ENCODE measurements at places on chromosomes 2 and 18.

DNA sequence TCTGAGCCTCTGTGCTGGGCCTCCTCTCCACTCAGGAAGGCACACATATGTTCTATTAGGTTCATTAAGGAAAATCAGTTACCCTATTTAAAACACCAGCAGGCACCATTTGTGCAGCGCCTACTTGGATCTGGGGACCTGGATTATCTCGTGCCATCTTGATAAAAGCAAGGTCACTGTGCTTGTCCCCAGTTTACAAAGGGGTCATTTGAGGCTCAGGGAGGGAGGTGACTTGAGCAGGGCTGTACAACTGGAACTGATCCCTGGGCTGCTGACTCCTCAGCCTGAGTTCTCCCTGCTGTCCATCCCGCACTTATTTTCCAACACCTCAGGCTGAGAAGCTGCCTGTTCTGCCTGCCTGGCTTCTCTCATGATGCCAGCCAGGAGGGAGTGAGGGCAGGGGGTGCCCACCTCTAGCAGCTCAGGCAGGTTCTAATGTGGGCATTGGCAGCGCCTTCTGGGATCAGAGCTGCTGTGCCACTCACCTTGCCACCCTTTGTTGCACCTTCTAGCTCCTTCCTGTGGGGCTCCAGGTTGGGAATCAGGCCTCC lies 120.3 kb downstream of the GLI2 start:
- no peak for DNase-seq

GRCh38 chr2:137251045-137251444 lies 485.7 kb downstream of the THSD7B start:
- no peak for DNase-seq

GRCh38 chr2:190209559-190209958 lies 110.1 kb downstream of the HIBCH start:
- DNase-seq: no peak

DNA sequence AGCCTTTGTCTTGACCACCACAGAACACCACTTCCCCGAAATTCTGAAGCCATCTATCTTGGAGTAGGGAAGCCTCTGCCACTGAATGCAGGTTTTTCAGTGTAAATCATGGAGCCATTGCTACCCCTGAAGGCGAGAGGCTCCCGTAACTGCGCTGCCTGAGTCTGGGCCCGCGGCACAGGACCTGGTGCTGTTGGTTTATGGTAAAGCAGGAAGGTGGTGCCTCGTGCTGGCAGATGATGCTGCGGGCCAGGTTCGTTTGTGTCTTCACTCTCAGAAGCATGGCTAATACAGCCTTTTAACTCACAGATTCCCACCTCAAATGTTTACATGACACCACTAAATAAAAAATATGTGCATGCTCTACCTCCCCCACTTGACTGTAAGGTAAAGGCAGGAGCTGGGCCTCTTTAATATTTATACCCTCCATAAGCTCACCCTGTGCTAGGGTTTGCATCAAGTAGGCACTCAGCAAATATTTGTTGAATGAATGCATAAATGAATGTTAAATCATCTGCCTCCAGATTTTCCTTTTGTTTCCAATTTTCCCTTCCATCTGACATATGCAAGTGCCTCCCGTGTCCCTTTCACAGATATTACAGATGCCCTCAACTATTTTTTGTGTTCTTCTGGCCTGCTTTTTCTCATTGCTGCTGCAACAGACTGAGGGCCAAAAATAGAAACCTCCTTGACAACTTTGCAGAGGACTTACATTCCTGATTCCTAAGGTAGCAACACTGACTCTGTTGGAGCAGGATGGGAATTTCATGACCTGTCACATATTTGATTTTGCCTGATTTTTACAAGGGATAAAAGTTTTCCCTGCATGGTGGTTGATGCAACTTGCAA lies 83.5 kb upstream of the CPO start:
- no peak for DNase-seq

DNA sequence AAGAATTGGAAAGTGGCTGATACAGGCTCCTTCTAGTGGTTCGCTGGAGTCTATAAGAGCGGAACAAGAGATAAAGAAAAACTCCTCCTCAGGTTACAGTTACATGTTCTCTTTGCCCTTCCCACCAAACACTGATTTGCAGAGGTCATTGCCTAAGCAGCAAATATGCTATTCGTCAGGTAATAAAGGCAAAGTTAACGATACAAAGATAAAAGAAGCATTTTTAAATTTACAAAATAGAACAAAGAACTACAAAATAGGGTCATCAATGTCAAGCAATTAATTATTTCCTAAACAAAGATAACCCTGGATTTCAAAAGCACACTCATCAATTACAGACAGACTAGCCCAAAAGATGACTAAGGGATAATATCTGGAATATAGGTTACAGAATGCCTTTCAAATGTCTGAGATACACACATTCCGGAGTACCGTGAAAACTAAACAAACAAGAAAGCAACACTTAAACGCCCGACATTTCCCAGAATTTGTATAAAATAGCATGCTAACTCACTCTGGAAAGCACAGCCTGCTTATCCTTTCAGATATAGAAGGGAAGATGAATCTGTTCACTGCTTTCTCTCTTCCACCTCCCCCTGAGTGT lies 186.4 kb downstream of the MREG start:
- DNase-seq: no peak

DNA sequence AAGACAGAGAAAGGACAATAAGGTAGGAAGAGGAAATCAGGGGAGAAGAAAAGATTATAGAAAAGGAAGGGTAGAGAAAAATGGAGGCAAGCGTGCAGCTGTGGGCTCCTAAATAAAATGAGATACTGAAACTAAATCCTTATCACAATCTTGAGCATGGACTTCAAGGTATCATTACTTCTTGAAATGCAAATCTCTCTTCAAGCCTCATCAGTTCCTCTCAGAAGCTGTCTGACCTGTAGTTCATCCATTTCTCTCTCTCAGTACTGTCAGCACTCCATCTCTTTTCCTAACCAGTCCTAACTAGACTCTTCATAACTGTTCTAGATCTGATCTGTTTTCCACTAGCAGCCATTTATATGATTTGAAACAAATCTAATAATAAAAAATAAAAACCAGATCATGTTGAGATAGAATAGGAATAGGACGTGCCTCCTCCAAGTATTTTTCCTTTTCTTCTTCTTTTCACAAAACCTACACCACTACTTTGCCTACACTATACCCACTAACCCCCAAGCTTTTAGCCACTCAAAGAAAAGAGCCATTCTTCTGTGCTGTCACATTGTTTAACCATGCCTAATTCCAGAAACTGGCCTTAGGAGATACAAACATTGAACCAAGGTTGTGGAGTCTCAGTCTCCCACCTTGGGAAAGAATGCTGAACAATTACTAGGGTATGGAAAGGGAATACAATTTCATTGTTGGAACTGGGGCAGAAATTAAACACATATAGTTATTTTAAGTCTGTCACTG lies 21.1 kb downstream of the BABAM2 start:
- DNase-seq: no peak

DNA sequence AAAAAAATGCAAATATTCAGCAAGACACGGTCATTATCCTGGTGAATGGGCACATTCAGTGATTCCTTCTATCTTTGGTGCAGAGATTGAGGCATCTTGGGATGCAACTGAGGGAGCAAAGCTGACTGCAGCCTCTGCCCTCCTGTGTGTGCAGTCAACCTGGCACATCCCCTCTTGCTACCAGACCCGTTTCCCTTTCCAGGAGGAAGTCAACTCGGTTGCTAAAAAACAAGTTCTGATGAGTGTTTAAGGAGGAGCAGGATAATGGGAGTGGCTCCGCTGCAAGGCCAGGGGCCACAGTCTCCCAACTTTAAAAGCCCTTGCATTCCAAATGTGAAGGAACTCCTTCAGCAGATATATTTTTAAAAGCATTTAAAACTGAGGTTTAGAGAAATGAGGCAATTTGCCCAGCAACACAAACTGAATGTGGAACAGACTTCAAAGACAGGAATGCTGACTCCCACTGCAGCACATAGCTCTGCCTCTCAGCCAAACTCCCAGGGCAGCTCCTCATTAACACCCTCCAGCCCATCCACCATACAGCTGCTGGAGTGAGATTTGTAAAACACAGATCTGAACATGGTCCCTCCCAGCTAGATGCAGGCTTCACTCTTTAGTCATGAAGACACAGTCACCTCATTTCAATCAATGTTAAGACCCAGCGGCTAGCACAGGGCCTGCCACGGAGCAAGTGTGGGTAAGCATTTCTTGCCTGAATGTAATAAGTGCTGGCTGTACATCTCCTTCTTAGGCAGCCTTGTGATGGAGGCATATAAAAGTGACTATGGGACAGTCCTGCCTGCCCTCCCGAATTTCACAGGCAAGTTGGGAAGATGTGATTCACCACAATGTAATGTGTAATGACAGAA lies 54.3 kb downstream of the VSNL1 start:
- no peak for DNase-seq

DNA sequence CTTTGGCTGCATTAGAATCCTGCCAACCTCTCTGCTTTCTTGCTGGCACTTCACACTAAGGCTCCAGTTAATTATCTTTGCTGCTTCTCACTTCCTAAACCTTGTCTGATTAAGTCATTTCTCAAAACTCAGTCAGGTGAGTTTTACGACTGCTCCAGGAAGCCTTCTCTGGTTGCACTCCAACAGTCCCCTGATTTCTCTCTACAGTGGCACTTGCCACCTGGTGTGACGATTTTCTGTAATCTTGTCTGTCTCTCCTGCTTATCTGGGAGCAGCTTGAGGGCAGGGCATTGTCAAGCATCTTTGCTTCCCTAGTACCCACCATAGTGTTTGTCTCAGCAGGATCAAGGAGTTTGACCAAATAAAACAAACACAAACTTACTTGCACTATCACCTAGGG lies 10.4 kb upstream of the GATA6 start:
- DNase-seq: no peak

- no peak for DNase-seq
These were observed 68.7 kb downstream of the MTHFD2 start for GRCh38 chr2:74267068-74267467.

DNA sequence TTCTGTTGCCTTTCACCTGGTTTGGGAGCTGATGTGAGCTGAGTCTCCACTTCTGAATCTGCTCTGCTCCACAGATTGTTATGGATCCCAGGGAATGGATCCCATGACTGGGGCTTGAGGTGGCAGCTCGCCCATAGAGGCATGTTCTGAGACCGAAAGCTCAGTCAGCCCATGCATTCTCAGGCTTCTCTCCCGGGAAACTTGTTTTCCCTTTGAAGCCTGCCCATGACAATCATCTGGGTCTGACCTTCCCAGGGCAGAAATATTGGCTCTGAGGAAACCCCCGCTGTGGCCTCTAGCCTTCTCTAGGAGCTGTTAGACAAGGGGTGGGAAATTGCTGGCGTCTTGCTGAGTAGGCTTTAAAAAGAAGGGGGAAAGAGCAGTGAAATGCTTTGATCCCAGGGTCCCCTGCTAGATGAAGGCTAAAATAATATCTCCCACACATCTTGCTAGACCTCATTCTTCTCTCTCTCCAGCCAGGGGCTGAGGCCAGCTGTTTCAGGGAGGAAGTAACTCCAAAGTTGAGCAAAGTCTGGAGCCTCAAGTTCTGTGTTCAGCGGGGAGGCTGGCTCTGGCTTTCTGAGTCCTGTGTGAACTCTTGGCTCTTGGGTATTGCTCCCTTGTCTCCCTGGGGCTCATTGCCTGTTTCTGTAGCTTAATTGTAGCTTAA lies 2.0 kb downstream of the VAMP8 start:
- no peak for DNase-seq

DNA sequence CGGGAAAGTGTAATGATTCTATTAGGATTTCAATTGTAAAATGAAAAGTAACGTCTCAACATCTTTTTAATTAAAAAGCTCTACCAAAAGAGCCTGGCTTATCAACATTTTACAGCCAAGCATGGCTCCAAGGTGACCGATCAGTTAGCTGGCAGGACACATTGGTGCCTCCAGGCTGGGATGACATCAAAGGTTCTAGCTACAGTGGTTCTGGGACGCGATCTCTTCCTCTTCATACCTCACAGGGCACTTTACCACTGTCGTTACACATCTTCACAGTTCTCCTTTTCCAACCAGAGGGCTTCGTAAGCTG lies 693 bp downstream of the ORC2 start:
- DNase-seq: no peak

- DNase-seq: no peak
These were observed 15.0 kb downstream of the APLF start for GRCh38 chr2:68482296-68482820.

GRCh38 chr2:111910609-111911277 lies 12.3 kb downstream of the MERTK start:
- DNase-seq: no peak

DNA sequence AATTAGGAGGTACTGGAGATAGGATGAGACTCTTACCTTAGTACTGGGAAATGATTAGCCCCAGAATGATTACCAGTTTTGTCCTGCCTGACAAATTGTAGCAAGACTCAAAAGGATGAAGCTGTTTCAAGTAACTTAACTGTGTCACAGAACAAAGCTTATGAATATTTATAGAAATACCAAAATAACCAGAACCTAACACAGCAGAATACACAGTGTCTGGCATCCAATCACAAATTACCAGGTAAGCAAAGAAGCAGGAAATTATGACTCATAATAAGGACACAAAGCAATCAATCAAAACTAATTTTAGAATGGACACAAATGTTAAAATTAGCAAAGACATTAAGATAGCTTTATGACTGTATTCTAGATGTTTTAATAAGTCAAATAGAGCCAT lies 91.9 kb downstream of the CTNNA2 start:
- DNase-seq: no peak

DNA sequence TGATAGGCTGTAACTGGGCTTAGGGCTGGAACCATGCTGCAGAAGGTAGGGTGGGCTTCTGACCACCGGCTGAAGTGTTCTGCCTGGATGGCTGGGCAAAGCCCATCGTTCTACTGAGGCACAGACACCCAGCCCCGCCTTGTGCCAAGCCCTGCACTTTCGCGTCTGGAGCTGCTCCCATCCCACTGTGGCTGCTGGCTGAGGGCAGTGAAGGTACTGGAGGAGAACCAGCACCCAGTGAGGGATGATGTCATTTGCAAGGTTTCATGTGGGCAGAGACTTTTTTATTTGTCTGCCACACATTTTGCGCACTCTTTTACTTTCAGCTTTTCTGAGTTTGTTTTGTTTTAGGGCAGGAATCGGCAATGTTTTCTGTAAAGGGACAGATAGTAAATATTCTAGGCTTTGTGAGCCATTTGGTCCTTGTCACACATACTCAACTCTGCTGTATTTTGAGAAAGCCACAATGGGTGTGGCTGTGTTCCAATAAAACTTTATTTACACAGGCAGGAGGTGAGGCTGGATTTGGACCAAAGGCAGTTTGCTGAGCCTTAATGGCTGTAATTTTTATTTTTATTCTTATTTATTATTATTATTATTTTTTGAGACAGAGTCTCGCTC lies 85.6 kb downstream of the ASB1 start:
- DNase-seq: no peak

DNA sequence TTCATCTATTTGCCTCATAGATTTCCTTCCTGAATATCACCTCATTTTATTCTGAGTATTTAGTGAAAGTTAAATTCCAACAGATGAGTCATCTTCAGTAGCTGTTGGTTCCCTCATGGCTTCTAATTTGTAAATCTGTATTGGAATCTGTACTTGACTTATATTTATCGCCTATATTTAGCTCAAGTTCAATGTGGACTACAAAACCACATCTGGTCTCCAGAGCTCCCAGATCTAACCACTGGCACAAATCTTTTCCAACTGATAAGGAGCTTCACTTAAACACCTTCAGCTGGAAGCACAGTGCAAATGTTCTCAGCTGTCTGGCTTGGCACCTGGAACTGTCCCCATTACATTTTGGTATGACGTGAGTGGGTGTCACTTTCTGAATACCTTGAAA lies 82.8 kb upstream of the DSEL start:
- DNase-seq: no peak

All from NCI-H446 treated with DMSO at 0.1 percent for 48 hours (cell line).